ENCODE measurements at places on chromosomes 1 and 21.
A peak's percentile ranks its signal among the peaks of the same experiment; 100 is the strongest.

GRCh38 chr1:209822706-209823105 is 5.1 kb upstream of the UTP25 start:
- no peak for DNase-seq

GRCh38 chr1:18307329-18307898 is 173.3 kb upstream of the KLHDC7A start:
- DNase-seq: no peak

DNA sequence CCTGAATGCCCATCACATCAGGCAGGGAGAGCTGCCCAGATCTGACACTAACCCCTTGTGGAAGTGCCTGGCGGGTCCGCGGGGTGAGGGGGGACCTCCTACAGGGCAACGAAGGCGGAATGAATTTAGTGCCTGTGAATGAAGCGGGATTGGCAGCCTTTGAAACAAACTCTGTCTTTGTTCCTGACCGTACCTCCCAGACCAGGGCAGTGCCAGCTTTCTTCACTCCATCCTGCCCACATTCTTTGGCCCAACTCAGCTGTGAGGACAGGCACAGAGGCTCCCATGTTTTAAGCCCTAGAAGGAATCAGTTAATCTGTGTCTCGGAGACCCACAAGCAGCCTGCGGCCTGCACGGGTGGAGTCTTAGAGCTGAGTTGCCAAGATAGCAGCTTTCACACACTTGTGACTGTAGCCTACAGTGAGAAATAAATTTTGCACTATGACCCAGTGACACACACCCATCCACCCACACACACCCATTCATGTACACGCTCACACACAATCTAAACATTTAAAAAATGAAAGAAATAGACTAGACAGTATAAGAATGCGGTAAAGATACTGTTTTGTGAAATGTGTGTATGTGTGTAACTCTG is 60.1 kb upstream of the USP24 start:
- DNase-seq: no peak

DNA sequence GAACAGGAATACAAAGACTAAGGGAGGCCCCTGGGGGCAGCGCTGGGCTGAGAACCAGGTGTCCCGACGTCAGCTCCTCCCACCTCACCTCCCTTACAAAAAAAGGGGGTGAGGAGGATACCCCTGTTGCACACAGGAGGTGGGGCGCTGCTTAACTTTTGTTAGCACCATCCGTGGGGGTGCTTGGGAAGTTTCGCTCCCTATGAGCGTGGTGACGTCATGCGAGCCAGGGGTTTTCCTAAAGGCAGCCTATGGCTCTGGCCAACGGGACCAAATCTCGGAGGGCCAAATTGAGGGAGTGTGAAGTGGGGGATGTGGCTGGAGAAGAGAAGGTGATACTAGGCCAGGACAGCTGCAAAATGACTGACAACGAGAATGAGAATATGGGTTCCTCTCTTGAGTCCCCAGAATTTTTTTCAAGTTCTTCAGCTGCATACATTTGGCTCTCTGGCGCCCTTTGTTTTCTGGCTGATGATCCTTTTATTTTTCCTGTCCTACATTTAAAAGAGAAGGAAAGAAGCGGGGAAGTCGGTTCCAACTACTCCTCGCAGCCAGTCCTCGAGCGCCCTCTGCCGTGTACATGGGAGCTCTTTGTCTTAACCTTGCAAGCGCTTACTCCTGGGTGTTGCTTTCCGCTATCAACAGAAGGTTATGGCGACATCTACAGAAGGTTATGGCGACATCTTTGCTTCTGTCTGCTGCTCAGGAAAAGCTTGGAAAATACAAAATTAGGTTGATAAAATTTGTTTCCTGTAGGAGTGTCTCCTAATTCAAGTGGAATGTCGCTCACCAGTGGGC is 48.0 kb upstream of the ZC3H11B start:
- DNase-seq: no peak

- DNase-seq: no peak
These were observed 12.5 kb downstream of the KCNN3 start for GRCh38 chr1:154857441-154858215.

DNA sequence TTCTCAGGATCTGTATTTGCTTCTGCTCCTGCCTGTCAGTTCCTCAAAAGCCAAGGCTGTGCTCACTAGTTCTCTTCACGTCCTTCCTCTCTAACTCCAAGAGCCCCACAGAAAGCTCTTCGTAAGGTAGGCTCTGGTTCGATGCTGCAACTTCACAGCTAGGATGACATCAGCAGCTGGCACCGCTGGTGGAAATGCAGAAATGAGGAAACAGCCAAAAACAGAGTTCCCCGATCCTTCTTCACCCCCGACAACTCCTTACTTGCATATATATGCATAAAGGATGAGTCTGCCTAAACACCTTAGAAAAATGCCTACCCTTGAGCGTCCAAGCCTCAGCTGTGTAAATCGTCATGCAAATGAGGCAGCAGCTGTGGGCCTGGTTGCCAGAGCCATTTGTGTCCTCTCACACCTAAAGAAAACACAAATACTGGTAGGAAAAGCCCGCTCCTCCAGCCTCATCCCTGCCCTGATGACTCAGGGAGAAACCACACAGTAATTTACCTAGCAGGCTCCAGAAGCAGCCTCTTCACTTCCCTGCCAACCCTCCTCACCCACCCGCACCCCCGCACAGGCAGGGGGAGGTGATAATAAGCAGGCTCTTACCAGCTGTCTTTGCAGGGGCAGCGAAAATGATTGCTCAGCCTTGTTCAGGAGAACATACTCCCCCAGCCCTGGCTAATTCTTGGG is 28.2 kb downstream of the BATF3 start:
- DNase-seq: peak; percentile 45

- DNase-seq: no peak
These were observed 21.1 kb downstream of the MEGF6 start for GRCh38 chr1:3590139-3590763.

- no peak for DNase-seq
These were observed 35.8 kb upstream of the RIPK4 start for GRCh38 chr21:41802684-41803083.

GRCh38 chr21:31974454-31974985 is 101.7 kb downstream of the HUNK start:
- no peak for DNase-seq

DNA sequence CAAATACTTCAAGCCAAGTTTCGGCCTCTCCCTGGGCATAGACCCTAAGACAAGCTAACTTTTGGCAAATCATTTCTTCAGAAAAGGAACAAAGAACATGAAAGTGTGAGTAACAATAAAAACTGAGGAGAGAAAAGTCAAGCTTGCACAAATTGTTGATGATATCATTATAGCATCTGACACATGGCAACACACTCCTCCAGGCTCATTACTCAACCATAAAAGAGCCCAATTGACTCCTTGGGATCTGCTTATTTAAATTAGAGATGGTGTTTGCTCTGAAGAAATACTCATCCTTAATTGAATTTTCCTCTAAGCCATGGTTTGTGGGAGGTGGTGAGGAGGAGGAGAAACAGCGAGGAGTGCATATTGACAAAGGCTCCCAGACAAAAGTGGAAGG is 54.5 kb downstream of the TNFSF4 start:
- no peak for DNase-seq

DNA sequence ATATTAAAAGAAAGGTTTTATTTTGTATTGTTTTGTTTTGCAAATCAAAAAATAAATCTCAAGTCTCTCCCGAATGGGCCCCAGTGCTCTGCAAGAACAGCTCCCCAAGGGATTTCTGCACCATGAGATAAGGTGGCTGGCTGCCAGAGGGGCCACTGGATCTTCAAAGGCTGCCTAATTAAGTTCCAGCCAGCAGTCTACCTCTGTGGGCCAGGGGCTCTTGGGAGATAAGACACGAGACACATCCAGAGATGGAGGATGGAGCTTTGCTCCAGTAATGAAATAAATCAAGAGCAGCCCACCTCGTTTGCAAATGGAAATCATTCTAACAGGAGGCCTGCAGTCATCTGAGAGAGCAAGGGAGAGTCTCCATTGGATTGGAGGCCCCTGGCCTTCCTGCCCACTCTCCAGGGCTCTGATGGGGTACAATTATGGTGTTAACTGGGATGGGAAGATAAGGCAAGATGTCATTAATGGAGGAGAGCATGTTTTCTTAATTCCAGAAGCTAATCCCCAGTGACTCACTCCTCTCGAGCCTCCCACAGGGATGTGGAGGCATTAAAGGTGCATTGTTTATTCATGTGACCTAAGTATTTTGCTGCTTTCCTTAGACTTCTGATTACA is 155.2 kb upstream of the KAZN start:
- DNase-seq: no peak

DNA sequence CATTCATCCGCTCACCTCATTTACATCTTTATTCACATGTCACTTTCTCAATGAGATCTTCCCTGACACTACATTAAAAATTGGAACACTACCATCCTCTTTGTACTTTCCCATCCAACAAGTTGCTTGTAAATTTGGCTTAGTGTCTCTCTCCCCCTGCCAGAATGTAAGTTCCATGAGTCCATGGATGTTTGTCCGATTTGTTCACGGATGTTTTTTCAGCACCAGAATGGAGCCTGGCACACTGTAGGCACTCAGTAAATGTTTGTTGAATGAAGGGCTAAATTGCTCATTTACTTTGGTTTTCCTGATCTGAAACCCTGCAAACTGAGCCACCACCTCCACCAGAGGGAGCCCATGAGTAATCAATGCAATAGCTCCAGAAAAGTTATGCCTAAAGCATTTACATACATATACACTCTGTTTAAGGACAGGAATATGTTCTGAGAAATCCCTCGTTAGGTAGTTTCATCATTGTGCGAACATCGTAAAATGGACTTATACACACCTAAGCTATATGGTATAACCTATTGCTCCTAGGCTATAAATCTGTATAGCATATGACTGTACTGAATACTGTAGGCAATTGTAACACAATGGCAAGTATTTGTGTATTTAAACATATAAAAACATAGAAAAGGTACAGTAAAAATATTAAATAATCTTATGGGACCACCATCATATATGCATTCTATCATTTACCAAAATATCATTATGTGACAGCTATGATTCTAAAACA is 2.8 kb upstream of the EYA3 start:
- DNase-seq: peak; percentile 24

GRCh38 chr21:40020651-40021050 is 153.4 kb downstream of the PCP4 start:
- no peak for DNase-seq

DNA sequence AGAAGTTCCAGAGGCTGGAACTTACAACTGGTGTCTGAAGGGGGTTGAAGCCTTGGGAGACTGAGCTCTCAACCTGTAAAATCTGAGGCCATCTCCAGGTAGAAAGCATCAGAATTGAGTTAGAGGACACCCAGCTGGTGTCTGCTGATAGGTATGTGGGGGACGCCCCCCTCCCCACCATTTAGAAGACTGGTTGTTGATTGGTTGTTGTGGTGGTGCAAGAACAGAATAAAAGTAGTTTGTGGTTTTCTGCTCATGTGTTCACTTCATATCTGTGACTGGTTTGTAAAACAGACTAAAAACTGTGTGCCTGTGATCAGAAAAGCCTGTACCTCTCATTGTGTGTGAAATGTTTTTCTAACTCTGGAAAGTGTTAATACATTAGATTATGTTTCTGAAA is 33.2 kb upstream of the PDE4B start:
- no peak for DNase-seq

GRCh38 chr21:30044447-30045064 is 104.8 kb upstream of the GRIK1 start:
- no peak for DNase-seq

DNA sequence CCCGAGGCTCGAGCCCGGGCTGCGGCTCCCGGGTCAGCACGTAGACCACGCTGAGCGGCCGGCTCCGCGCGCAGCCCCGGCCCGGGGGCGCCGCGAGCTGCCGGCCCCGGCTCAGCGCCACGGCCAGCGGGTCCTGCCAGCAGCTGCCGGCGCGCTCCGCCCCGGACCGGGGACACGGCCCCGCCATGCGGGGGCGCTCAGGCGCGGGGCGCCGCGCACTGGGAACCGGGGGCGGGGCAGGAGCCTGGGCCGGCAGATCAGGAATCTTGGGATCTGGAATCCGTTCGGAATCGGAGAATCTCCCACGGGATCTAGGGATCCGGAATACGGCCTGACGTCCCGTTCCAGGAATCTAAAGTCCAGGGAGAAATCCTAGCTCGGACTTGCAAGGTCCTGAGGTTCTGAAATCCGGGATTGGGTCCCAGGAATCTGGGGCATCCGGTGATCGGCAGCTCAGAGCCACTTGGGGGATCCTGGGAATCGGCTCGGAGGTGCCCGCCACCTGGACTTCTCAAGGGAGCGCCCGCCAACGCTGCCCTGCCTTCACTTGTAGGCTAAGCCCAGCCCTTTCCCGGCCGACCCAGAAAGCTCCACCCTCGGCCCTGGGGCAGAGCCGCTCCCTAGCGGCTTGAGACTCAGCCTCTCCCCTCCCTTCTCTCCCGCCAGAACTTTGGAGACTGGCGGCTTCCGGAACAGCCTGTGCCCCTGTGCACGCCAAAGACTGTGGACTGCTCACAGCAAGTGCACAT is at the start of gene MAP3K6:
Gene MAP3K6 (minus strand): TSS at position 551 of the 749 bp plus-strand sequence. CDS start 364 bp downstream, at position 187.
- peak; percentile 76 for DNase-seq

DNA sequence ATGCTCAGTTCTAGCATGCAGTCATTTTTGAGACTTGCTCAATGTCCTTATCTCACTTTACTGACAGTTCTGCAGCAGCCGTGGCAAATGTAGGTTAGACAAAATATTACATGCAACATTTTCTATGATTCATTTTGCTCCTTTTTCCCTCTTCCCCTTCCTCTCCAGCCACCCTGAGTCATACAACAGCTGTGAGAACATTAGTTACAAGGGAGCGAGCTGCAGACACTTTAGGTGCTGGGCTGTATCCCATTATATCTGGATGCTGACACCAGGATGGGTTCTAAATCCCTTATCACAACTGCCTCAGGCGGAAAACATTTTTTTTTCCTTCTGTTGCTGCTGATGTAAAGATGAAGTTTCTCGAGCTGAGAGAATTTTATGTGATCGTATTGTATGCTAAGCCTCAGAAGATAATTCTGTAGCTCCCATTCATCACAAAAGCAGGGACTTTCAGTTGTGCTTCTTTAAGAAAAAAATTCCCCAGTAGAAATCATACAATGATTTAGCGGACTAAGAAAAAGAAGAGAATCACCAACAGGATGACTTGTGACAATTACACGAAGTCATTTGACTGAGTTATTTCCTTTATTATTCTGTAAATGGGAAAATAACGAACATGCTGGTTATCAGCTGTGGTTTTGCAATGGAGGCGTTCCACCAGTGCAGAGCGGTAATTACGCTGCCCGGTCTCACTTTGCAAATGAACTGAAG is 345.0 kb downstream of the DISC1 start:
- peak; percentile 30 for DNase-seq

DNA sequence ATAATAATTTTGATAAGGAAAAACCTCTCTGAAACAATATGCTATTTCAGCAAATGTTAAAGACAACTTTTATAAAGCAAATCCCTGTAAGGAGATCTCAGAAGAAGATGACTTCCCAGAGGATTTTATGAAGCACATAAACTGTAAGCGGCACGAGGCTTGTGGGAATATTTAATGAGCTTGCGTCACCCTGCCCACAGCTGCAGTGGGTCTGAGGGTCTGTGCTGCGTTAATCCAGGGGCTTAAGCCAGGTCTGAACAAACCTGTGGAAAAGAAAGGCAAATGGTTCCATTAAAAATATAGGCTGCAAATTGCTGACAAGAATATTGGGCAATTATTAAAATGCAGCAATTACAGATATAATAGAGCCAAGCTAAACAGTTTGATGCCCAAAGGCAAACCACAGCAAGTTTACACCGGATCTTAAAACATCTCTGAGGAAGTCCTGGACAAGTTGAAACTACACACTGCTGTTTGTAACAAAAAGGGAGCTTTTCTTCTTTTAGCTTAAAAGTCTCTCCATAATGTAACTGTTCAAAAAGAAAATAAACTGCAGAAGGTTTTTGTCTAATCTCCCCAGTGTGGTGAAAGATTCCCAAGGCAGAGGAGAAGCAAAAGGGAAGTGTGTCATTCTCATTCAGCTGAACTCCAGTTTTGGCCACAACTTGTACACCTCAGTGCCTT is 21.8 kb downstream of the TGFBR3 start:
- no peak for DNase-seq

- no peak for DNase-seq
These were observed 66.5 kb downstream of the AK4 start for GRCh38 chr1:65214340-65215027.

All from DMS79 (cell line).